ENCODE measurements at places on chromosomes 13 and 19.

DNA sequence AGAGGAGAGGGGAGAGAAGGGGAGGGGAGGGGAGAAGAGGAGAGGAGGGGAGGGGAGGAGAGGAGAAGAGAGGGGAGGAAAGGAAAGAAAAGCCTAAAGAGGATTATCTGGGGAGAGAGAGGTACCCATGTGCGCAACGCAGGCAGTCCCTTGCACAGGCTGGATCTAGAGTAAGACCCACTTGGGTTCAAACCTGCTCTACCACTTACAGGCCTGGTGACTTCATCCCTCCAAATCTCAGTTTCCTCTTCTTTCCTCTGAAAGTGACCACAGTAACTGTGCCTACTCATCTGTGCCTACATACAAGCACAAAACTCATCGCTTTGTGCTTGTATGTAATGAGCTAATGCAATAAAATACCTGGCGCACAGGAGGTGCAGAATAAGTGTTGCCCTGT, 732 bp upstream of the MAP1S start:
- DNase-seq: peak; percentile 19

DNA sequence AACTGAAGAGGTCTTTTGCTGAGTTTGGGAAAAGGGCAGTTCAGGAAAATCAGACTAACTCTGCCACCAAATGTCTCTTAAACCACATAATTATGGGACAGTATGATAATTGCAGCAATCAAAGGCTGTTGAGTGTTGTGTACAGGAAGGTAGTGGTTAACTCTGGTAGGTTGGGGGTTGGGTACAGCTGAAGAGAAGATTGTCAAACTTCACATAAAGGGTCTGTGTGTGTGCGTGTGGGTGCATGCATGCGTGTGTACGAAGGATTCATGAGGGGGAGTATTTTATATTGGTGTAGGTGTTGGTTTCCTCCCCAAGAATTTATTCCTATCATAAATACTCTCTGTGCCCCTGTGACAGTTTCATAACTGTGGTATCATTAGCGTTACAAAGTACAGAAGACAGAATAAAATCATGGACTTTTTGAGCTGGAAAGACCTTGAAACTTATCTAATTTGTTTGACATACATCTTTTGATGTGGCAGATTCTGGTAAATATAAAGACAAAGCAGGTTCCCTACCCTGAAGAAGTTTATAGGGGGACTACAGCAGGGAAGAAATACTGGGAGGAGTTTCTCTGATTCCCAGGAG, 94.1 kb downstream of the PCCA start:
- no peak for DNase-seq

DNA sequence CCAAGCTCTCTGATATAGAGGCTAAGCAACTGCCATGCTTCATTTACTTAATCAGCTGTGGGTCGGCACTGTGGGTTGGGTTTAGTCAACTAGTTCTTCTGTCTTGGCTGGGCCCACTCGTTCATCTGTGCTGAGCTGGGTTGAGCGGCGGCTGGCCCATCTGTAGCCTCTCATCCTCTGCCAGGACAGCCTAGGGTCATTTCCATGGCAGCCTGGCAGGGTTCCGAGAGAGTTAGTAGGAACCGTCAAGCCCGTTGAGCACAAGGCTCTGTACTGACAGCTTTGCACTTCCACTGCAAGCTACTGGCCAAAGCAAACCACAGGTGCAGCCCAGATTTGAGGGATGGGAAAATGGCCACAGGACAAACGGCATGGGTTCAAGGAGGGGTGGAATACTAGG, 6.6 kb upstream of the ZNF835 start:
- DNase-seq: no peak

DNA sequence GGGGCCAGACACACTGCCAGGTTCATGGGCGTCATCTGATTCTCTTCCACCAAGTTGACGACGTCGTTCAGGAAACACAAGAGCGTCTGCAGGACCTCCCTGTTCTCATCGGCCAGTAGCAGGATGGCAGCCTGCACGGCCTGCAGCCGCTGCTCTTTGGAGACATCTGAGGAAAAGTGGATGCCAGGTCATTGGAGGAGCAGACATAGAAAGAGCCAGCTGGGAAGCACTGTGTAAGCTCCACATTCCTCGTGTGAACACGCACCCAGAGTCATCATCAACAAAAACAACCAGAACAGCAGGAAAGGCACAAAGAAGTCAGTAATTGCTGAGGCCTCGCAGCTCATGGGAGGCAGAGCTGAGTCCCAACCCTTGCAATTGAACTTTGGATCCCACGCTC, 96.5 kb downstream of the KL start:
- no peak for DNase-seq

- no peak for DNase-seq
Measured at GRCh38 chr13:40384976-40385857, 281.2 kb downstream of the FOXO1 start.

DNA sequence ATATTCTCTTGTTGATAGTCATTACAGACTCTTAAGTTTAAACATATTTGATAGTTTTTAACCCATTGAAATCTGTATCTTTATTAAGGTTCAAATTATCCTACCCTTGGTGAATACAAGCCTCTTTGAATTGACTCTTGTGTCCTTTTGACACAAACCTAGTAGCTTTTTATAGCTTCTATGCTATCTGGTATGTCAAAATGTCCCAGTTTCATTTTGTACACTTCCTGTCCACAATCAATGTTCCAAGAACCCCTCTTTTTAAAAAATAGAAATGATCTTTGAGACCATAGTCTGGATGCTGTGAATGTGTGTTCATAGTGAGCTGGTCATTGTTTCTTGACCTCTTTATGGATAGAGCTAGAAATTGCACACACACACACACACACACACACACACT, 39.2 kb upstream of the FGF14 start:
- DNase-seq: no peak

DNA sequence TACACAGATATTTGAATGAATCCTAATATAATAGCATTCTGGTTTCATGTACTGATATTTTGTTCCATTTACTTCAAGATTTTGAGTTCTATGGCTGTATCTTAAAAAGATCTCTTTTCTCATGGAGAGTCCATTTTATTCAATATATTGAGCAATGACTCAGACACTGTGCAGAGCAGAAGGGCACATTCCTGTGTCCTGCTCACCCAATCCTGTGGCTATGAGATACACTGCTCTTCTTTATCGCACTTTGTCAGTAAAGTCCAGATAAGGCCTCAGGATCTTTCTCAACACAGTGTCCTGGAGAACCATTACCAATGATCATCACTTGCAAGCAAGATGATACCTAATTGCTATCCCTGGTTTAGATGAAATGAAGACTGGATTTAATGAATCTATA, 155.0 kb downstream of the CYSLTR2 start:
- DNase-seq: no peak

GRCh38 chr19:47433121-47433520, 13.8 kb upstream of the MEIS3 start:
- DNase-seq: peak; percentile 22

DNA sequence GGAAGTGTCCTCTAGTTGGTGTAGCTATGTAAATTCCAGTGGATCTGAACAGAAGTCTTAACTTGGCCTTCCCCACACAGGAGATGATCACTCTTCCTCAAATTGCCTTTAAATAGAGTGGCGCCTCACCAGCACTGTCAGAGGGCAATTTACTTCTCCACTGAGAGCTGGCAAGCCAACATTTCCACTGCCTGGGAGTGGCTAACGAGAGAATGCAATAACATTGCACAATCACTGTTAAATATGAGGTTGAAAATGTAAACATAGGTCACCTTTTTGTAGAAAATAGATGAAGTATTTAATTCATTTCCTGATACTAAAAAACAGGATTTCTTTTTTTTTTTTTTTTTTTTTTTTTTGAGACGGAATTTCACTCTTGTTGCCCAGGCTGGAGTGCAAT, 55.4 kb upstream of the UBL3 start:
- peak; percentile 39 for DNase-seq

- DNase-seq: no peak
Measured at GRCh38 chr13:104011505-104012241, 945.5 kb upstream of the SLC10A2 start.

GRCh38 chr19:33865306-33865705, 68.6 kb downstream of the KCTD15 start:
- no peak for DNase-seq

DNA sequence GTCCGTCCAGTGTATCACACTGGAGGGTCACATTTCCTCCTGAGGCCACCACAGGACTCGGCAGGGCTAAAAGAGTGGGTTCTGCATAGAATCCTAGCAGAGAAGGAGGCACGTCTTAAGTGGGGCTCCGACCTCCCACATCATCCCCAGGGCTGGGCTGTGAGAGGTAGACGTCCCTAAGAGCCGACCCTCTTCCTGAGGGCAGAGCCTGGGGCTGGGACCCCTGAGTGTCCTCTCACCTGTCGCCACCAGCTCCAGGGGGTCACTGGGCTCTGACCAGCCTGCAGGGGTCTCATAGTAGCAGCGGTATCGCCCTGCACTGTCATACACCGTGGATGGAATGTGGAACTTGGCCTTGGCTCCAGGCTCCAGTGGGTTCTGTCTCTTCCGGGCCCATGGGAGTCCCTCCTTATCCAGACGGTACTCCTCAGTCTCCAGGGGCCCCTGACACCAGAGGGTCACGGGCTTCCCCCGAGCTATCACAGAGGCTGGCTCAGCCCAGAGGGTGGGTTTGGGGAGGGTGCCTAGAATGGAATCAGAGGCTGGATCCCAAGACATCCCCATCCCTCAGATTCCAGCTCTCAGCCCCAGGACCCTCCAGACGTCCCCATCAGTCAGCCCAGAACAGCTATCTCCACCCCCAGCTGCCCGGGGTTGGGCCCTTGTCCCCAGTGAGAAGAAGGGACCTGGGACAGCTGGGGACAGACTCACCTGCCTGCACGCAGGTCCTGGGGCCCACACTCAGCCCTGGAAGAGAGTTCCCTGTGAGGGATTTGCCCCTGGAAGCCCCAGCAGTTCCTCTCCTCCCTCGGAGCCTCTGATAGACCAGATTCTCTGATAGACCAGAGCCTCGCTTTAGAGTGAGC, 590 bp downstream of the LILRB5 start:
- no peak for DNase-seq

GRCh38 chr13:99418843-99419140, 82.5 kb upstream of the TM9SF2 start:
- no peak for DNase-seq

GRCh38 chr13:54949735-54950134, 1921.1 kb downstream of the OLFM4 start:
- DNase-seq: no peak

- DNase-seq: peak; percentile 72
Measured at GRCh38 chr13:34993470-34993869, 51.4 kb downstream of the NBEA start.

DNA sequence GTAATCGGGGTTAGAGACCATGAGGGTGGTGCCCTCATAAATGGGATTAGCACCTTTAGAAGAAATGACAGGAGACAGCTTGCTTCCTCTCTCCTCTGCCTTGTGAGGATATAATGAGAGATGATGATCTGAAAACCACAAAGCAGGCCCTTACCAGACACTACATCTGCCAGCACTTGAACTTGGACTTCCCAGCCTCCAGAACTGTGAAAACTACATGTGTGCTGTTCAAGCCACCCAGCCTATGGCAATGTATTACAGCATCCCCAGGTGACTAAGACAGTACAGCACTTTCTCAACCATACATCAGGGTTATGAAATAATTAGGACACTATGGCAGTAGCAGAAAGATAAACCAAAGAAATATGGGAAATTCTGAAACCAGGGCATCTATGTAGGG, 7.4 kb downstream of the ZNF564 start:
- peak; percentile 33 for DNase-seq

- no peak for DNase-seq
Measured at GRCh38 chr13:71869274-71869673, 2.3 kb upstream of the DACH1 start.

- DNase-seq: no peak
Measured at GRCh38 chr19:2503521-2504109, 27.7 kb downstream of the GADD45B start.

DNA sequence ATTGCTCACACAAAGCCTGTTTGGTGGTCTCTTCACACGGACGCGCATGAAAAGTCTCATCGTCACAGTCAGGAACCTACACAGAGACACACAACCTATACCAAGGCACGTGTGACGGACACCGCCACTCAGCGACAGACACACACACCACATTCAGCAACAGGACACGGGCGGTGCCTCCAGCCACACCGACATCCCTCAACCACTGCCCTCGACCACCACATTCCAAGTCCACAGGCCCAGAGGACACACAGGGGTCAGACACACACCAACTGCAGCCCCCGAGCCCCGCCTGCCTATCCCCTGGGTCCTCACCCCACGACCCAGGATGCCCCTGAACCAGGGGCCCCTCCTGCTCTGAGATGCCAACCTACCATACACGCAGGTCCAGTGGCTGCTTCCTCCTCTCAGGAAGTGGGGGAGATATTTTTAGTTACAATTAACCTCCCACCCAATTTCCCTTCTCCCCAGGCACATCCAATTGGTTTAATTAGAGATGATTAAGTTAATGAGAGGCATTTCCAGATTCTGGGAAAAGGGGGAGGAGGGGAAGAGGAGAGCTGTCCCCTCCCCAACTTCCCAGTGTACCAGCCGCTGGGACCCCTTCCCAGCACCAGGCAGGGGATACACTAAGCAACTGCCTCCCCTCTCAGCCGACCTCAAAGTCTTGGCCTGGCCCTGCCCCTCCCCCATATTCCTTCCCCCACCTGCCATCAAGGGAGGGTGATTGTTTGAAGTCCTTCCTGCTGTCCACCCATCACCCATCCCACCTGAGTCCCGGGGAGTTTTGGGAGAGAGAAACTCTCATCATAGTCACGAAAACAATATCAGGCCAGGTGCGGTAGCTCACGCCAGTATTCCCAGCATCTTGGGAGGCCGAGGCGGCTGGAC, 20.4 kb downstream of the MEIS3 start:
- DNase-seq: no peak

GRCh38 chr19:41351339-41352245, 2.1 kb downstream of the TGFB1 start:
- DNase-seq: peak; percentile 76

DNA sequence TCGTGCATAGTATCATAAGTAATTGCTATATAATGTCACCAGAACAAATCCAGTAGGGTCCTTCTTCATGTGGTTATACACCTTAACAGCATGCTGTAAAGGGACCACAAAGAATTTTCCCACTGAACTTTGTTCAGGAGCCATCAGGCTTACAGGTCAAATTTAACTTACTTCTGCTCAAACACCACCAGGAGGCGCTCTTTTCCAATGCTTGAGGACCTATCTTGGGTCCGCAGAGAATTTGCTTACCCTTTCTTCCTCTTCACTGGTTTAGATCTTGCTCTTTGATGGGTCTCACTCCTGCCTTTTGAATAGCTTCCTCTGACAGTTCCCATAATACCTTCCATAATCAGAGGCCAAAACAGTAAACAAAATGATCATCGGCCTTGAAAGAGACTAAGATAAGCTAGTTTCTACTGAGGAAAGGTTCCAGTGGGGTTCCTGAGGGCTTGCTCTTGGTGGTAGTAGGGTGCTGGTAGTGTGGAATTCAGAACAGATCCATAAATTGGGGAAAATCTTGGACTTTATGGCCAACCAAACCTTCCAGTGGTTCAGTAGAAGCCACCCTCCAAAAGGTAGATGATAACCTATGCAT, 37.4 kb downstream of the SCGB2B2 start:
- peak; percentile 78 for DNase-seq

Measured in AML-193 (cell line).